SIG-M5 (cell line): ENCODE measurements at places on chromosomes 2 and 18.

GRCh38 chr2:11669454-11670291, at the start of gene NTSR2:
Gene NTSR2, minus strand, starts transcription at chr2:11670195. Its CDS starts 66 bp downstream, at chr2:11670129.
- no peak for DNase-seq

DNA sequence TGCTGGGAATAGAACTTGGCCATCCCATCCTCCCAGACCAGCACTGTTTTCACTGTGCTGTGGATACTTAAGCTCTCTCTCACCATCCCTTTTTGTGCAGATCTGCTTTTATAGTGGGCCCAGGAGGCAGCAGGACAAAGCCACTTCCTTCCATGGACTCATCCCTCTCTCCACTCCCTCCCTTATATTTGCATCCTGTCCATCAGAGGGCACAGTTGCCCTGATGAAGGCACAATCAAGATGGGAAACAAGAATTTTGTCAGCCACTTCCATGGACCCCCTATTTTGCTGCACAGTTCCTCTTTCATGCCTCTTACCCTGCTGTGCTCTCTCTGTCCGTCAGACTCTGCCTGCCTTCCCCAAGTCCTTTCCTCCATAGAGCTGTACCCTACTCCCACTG, 338.7 kb downstream of the HRH4 start:
- no peak for DNase-seq

- DNase-seq = no peak
Measured at GRCh38 chr2:236081171-236081570, 87.0 kb downstream of the GBX2 start.

DNA sequence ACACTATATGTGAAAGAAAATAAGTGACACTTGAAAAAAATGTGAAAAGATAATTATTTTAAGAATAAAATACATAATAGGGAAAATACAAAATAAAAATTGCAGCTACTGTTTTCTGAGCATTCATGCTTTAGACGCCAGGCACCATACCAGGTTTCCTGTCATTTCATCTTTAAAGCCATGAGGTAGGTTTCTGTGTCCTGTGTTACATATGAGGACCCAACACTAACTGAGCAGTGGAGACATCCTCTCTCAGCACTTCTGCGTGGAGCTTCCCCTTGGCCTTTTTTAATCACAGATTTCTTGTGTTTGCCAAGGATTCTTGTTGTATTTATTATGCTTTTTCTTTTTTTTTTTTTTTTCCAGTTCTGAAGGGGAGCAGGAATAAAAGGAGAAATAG, 117.3 kb downstream of the FAM117B start:
- DNase-seq = no peak

- DNase-seq = no peak
Measured at GRCh38 chr2:117785740-117786139, 28.8 kb upstream of the DDX18 start.
